Stimulated activated CD8-positive, alpha-beta memory T cell treated with anti-CD3 and anti-CD28 coated beads, Interleukin-2, amount 100 ng/mL, for 1 hour (primary cell): ENCODE measurements at places on chromosomes 13 and 19.

DNA sequence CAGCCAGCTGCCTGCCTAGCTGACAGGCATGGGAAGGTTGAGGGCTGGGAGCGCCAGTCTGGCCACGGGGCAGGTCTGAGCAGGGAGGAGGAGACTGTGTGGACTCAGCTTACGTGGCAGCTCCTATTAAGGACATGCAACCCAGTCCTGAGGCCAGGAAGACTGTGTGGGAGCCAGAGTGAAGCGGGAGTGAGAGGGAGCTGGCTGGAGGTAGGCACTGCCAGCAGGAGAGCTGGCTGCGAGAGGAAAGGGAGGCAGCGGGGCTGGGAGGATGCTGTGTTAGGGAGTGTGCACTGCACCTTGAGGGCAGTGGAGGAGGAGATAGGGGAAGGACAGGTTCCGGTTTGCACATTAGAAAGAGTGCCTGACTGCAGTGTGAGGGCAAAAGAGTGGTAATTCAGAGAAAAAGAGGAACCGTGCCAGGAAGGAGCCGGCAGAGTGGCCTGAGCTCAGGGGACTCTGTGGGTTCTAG is 99.2 kb downstream of the SLC7A1 start:
- DNase-seq = no peak

- no peak for DNase-seq
These were observed 347.9 kb downstream of the FGF9 start for GRCh38 chr13:22018836-22019210.

- DNase-seq = no peak
These were observed 138.3 kb downstream of the FLT1 start for GRCh38 chr13:28356561-28357021.

GRCh38 chr13:41919031-41919740 is 41.7 kb downstream of the VWA8 start:
- DNase-seq = no peak

- DNase-seq = no peak
These were observed 56.2 kb upstream of the AKAP11 start for GRCh38 chr13:42215578-42216421.

- peak; percentile 37 for DNase-seq
These were observed 706 bp downstream of the P2RY11 start for GRCh38 chr19:10112037-10112761.

- no peak for DNase-seq
These were observed 133.0 kb downstream of the URI1 start for GRCh38 chr19:30074741-30075715.

- no peak for DNase-seq
These were observed 780.5 kb upstream of the ARGLU1 start for GRCh38 chr13:107348471-107348870.

- no peak for DNase-seq
These were observed 6.0 kb upstream of the ZNF614 start for GRCh38 chr19:52034051-52034728.

- no peak for DNase-seq
These were observed 385.4 kb upstream of the SLC10A2 start for GRCh38 chr13:103451656-103452055.

- no peak for DNase-seq
These were observed 414.1 kb upstream of the SLITRK1 start for GRCh38 chr13:84296401-84296800.

- DNase-seq = no peak
These were observed 4.0 kb upstream of the ZNF8 start for GRCh38 chr19:58274771-58275201.

DNA sequence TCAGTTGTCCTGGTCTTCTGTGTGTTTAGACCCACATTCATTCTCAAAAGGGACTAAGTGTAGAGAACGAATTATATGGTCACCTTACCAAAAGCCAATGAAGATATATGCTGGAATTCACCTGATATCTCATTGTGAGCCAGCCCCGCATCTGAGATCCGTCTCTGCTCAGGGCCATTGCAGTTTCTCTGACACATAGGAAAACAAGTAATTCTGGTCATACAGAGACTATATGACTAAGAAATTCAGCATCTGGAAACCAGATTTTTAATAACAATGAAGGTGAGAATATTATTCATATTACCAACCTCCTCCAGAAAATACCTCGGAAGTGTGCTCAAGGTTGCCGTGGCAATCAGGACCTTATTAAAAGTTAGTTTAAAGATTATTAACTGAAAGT is 278.6 kb upstream of the EDNRB start:
- no peak for DNase-seq

DNA sequence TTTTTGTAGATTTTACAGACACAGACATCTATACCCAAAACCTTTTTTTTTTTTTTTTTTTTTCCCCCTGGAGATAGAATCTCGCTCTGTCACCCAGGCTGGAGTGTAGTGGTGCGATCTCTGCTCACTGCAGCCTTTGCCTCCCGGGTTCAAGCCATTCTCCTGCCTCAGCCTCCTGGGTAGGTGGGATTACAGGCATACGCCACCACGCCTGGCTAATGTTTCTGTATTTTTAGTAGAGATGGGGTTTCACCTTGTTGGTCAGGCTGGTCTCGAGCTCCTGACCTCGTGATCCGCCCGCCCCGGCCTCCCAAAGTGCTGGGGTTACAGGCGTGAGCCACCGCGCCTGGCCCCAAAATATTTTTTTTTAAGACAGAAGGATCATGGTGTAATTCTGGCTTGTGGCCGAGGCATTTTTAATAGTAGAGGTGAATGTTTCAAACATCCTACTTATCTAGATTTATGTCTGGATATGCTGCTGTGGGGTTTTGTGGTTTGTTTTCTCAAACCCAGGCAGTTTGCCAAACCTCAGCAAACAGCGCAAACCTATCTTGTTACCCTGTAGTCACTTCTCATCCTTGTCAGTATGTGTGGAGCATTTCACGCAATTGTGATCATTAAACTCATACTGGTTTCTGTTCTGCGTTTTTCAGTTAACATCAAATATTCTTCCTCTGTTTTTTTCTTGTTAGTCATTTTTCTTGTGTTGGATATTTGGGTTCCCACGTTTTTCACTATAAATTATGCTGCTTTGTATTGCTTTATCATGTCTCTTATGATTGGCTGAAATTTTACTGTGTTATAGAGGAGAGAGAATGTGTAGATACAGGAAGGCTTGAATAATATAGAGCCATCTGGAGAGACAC is 36.2 kb upstream of the GARRE1 start:
- DNase-seq = peak; percentile 39

DNA sequence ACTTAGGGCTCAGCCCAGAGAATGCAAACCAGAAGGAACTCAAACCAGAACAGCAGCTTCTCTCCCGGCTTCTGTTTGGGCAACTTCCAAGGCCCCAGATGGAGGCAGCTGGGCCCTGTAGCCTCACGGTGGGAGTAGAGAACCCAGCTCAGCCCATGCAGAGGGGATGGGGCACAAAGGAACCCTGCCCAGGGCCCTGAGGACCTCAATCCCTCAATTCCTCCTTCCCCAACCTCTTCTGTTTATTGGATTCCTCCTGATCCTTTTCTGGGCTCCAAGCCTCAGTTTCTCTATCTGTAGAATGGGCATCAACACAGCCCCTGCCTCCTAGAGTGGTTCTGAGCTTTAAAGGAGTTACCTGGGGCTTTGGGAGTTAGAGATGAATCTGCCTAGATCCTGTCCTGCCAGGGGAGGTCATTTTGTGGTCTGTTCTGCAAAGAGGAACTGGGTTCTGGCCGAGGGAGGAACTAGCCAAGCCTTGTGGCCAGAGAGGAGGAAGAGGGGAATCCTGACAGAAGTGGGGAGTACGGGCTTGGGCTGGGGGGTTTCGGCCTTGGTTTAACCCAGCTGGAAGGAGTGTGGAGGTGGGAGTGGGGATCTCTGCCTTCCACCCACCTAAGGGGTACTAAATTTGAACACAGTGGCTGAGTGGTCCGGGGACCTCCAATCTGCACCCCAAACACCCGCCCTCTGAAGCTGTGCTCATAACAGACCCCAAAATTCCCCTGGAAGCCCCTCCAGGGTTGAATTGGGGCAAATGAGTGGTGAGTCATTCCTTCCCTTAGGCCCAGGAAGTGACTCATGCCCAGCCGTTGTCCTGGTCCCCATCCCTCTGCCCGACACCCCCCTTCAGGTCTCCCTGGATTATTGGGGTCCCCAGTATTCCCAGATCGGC is 2.7 kb downstream of the ADGRE5 start:
- DNase-seq = peak; percentile 58
